Ovary (tissue), 10 donors: ENCODE measurements at places on chromosomes 7 and 10. TPM values are rescaled to one million over a fixed set of nuclear protein-coding genes. Genes with fewer than 3 reads are reported as not detected.

The SMNDC1 gene
- total RNA-seq: 27.2 TPM

The XRCC2 gene
- total RNA-seq: 0.63 TPM

The GBX1 gene
- total RNA-seq: not detected

The PDCD4 gene
- total RNA-seq: 153 TPM

The CPN1 gene
- total RNA-seq: not detected

The VSTM4 gene
- total RNA-seq: 42.2 TPM

The MOGAT3 gene
- total RNA-seq: not detected

The AFAP1L2 gene
- total RNA-seq: 23.3 TPM

The FEZF1 gene
- total RNA-seq: not detected

The INA gene
- 0.05 TPM for total RNA-seq

The RAMP3 gene
- 26.0 TPM for total RNA-seq

The LEP gene
- total RNA-seq: 0.15 TPM

The HOXA6 gene
- total RNA-seq: 1.1 TPM

The PCDH15 gene
- not detected for total RNA-seq

- no peak for DNase-seq
Measured at GRCh38 chr7:10934292-10934691, 39.4 kb upstream of the PHF14 start.

DNA sequence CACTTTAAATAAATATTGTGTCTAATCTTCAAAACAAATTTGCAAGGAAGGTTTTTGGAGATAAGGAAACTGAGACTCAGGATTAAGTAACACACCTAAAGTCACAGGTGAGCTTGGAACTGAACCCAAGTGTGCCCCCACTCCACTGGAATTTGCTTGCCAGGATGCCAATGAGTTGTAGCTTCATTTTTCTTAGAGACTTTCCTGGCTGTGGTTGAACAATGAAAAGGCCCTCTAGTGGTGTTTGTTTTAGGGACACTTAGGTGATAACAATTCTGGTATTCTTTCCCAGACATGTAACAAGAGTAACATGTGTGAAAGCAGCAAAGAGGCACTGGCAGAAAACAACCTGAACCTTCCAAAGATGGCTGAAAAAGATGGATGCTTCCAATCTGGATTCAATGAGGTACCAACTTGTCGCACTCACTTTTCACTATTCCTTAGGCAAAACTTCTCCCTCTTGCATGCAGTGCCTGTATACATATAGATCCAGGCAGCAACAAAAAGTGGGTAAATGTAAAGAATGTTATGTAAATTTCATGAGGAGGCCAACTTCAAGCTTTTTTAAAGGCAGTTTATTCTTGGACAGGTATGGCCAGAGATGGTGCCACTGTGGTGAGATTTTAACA, 1.5 kb downstream of the IL6 start:
- no peak for DNase-seq

GRCh38 chr7:19009241-19009935, 108.0 kb downstream of the TWIST1 start:
- no peak for DNase-seq

- no peak for DNase-seq
Measured at GRCh38 chr10:127945948-127946711, 39.2 kb downstream of the PTPRE start.

DNA sequence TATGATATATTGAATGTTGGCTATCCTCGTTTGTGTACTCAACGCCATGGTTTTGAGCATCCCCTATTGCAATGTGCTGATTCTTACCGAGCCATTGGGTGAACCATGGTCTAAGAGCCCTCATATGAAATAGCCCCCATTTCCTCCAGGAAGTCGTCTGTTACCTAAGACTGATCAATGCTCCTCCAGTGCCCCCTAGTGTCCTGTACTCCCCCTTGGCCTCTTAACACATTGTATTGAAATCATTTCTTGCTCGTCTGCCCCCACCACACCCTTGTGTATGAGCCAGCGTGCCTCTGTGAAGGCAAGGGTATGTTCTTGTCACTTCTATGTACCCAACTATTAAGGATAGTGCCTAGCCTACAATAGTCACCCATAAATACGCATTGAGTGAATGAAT, 11.2 kb upstream of the SLC35B4 start:
- no peak for DNase-seq

GRCh38 chr10:110460111-110460809, 37.4 kb upstream of the DUSP5 start:
- no peak for DNase-seq

GRCh38 chr10:28628184-28628893, 49.0 kb upstream of the BAMBI start:
- DNase-seq: peak; percentile 90

- no peak for DNase-seq
Measured at GRCh38 chr7:101172854-101173751, 7.0 kb downstream of the NAT16 start.

DNA sequence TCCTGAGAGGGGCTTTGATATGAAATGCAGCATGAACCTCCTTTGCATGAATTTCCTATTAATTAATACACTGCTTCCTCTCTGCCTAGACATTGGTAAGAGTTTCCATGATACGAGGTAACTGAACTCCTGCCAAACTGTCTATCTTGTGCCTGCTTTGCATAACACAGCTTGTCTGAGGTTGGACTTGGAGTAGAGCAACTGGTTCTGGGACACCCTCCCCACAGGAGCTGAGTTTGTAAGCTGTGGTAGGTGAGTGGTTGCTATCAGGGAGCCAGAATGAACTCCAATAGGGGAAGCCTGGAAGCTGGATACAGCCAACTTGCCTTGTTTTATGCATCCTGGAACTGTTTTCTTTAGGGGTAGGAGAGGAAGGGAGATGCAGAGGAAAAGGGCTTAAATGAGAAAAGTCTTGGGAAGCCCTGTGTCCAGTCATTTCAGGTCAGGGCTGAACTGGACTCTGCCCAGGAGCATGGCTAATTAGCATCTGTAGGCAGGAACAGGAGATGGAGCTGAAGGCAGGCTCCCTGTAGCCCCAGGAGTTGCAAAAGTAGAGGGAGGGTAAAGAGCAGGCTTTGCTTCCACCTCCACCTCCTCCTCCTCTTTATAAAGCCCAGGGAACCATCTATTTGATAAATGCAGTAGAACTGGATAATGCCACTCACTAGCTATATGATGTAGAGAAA, 73.2 kb upstream of the GPR158 start:
- DNase-seq: no peak

- no peak for DNase-seq
Measured at GRCh38 chr7:144830024-144830785, 5.6 kb downstream of the TPK1 start.

- no peak for DNase-seq
Measured at GRCh38 chr10:31757831-31758230, 170.8 kb downstream of the ARHGAP12 start.

- DNase-seq: no peak
Measured at GRCh38 chr7:150829426-150829825, 22.9 kb upstream of the AOC1 start.

GRCh38 chr7:158358926-158359645, 228.5 kb downstream of the PTPRN2 start:
- DNase-seq: no peak

DNA sequence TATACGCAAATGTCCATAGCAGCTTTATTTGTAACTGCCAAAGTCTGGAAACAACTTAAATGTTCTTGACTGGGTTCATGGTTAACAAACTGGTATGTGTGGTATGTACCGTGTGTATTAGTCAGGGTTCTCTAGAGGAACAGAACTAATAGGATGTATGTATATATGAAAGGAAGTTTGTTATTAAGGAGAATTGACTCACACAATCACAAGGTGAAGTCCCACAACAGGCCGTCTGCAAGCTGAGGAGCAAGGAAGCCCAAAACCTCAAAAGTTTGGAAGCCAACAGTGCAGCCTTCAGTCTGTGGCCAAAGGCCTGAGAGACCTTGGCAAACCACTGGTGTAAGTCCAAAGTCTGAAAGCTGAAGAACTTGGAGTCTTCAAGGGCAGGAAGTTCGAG, 66.8 kb downstream of the TMEM168 start:
- no peak for DNase-seq

DNA sequence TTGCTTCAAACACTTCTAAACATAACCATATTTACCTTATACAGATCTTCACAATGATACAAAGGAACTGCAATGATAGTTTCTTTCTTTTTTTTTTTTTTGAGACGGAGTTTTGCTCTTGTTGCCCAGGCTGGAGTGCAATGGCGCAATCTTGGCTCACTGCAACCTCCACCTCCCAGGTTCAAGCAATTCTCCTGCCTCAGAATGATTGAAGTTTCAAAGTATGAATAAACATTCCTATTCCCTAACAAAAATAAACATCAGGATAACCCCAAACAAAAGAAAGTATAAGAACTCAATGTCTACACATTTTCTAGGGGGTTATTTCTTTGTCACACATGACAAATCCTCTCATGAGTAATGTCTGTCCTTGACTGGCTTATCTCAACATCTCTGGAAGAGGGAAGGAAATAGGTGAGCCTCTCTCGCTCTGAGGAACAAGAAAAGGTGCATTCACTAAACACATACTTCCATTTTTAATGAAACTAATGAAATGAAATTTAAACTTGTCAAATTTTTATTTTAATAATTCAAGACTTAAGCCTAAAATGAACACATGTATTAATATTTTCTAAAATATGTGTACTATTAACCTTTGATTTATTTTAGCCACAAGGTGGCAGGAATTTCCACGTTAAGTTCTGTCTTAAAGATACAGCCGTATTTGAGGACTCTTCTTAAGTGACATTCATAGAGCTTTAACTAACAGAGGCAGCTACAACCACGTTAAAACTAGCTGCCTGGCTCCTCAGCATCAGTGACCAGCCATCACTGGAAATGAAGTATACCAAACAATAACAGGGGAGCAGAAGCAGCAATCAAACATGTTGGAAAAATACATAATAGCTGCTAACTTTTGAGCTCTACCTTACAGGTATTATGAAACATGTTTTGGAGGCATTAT, 58.3 kb downstream of the MALSU1 start:
- no peak for DNase-seq

DNA sequence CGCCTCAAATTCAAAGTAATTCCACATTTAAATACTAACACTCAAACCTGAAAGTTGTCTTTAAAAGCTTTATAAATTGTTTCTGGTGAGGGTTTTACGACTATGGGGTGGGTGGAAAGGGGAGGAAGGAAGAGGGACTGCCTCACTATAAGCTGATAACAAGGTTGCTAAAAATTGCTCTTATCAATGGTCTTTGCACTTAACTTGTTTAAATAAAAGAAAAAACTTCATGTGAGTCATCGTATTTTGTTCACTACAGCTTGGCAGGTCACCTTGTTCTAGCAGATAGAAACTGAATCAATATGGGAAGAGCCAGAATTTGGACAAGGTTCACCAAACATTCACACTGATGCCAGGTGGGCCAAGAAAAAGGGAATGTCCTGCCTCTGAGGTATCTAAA, 129.2 kb downstream of the TES start:
- no peak for DNase-seq

DNA sequence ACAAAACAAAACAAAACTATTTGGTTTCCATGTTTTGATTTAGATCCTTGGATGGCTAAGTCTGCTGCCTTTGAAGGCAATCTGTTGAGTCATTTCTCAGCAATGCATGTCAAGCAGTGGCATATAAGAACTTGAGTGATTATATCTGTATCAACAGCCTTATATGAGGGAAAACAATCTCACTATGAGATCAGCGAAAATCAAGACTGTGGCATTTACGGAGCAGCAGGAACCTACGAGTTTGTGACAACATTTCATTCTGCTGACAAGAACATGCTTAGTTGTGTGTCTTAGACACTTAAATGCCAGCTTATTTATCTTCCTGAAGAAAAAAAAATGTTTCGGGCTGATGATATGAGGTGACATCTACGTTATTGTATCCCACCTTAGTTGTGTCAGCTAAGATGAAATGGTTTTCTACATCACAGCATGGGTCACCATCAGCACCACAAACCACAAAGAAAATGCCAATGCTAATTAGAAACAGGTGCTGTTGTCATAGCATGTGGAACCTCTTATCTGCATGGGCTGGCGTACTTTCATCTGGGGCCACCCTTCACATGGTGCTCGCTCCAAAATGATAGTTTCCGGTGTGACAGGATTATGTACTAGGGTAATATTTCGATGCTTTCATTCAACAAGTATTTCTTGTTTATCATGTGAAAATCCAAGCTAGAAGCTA, 1085.5 kb downstream of the SORCS1 start:
- DNase-seq: no peak

- DNase-seq: no peak
Measured at GRCh38 chr7:96183163-96183670, 138.7 kb downstream of the SLC25A13 start.

- DNase-seq: no peak
Measured at GRCh38 chr10:125217990-125218675, 57.8 kb upstream of the CTBP2 start.

- no peak for DNase-seq
Measured at GRCh38 chr7:108104324-108104723, 25.8 kb downstream of the LAMB4 start.

DNA sequence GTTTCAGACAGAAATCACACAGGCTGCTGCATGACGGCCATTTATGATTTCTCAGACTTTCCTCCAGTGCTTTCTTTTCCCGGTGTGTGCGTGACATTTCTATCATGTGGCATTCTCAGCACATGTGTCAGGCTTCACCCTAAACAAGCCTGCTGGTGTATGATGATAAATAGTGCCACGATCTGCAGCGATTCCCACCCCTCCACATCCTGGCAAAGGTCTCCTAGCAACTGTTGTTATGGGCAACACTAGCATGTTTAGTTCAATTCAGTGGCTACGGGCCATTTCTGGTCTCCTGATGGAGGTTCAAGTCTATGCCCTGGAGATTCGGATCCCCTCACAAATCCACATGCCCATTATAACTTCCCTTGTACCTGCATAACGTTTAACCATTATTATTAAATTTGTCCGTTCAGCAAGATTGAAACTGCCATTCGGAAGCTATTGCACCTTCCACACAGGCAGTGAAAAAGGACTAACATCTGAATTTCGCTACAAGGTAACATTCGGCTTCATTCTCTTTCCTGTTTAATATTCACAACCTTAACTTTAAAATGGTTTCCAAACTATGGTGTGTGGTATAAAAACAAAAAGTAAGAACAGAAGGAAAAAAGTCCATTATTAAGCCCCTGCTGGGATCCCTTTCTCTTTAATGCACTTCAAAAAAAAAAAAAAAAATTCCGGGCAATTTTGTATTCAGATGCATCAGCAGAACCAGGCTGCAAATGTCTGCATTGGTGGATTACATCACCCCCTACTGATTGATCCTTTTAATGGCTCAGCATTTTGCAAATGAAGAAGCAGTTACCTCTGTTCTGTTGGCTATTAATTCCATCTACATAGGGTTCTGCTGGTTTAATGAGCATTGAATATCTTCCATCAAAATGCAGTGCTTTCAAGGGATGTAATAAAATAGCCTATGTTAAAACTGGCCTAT, 90.2 kb downstream of the FRMD4A start:
- DNase-seq: no peak

DNA sequence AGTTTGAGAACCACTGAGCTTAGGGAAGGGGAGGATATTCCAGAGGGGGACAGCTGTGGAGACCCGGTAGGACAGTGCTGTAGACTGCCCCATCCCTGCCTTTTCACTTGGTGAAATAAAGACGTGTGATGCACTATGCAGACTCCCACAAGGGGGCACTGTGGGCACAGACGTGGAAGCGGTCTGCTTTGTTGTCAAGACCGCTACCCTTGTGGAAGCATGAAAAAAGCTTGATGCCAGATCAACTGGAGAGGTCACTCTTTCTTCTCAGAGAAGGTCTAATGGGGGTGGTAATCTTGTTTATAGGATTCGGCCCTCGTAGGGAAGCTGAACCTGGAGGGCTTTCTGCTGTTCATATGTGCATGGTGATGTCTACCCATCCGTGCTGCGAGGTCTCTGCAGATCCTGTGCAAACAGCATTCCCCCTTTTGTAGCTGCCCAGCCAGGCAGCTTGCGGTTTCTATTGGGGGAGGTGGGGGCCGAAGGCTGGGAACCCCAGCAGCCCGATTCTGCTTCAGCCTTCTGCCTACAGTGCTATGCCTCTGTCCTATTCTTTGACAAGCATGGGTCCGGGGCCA, 13.7 kb downstream of the RPS24 start:
- peak; percentile 83 for DNase-seq
